Osteocyte (in vitro differentiated cells): ENCODE measurements at places on chromosomes 11 and 22. TPM values are rescaled to one million over a fixed set of nuclear protein-coding genes. Genes with fewer than 3 reads are reported as not detected.

The SMC1B gene
- not detected in 2 replicates for total RNA-seq

The FAM180B gene
- total RNA-seq: 0.32 and 0.52 TPM in 2 replicates

The CELSR1 gene
- 15.9 and 16.0 TPM in 2 replicates for total RNA-seq

The CRYBA4 gene
- not detected in 2 replicates for total RNA-seq

The CSF2RB gene
- total RNA-seq: not detected in 2 replicates

DNA sequence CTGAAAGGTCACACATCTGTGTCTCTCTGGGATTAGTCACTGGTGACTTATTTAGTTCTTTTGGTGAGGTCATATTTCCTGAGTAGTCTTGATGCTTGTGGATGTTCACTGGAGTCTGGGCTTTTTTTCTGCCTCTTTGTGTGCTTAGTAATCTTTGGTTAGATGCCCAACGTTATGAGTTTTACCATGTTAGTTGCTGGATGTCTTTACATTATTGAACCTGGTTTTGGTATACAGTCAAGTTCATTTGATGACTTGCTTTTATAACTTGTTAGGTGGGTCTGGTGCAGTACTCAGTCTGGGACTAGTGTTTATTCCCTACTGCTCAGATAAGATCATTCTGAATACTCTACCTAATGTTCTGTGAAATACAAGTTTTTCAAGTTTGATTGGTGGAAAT, 26.2 kb upstream of the SLC37A2 start:
- DNase-seq: no peak

GRCh38 chr22:49733631-49734030, 94.0 kb downstream of the BRD1 start:
- peak; percentile 75 for DNase-seq

- no peak for DNase-seq
Observed at GRCh38 chr11:121071846-121072450, 29.1 kb upstream of the TECTA start.

GRCh38 chr11:35160246-35160824, 21.4 kb downstream of the CD44 start:
- DNase-seq: no peak

GRCh38 chr11:65862941-65863888, 3.0 kb downstream of the MUS81 start:
- no peak for DNase-seq

- DNase-seq: no peak
Observed at GRCh38 chr22:35230839-35231584, 26.3 kb upstream of the HMGXB4 start.
